ENCODE measurements at places on chromosomes 4 and X. TPM values are rescaled to one million over a fixed set of nuclear protein-coding genes. Genes with fewer than 3 reads are reported as not detected.

GRCh38 chr4:158411269-158411668 is 110.4 kb upstream of the RXFP1 start:
- no peaks in the 10 kb centered on the region for H3K36me3 ChIP-seq
- no peak for DNase-seq
- no peaks in the 10 kb centered on the region for H3K4me1 ChIP-seq
- H3K27me3 ChIP-seq, result no peaks in the 10 kb centered on the region
- no peak overlapping the region for H3K4me3 ChIP-seq

- H3K36me3 ChIP-seq, result no peaks in the 10 kb centered on the region
- H3K27me3 ChIP-seq, result no peaks in the 10 kb centered on the region
- no peak overlapping the region for H3K4me3 ChIP-seq
- DNase-seq, result no peak
Observed at GRCh38 chr4:82491251-82491960, 61.0 kb downstream of the ENOPH1 start.

- no peaks in the 10 kb centered on the region for H3K4me1 ChIP-seq
- H3K36me3 ChIP-seq, result no peaks in the 10 kb centered on the region
- no peaks in the 10 kb centered on the region for H3K27me3 ChIP-seq
Observed at GRCh38 chrX:134990801-134991481, at the start of gene SMIM10. TSS of gene SMIM10 (plus strand) at chrX:134990991. CDS start at chrX:134991096, 105 bp downstream.

DNA sequence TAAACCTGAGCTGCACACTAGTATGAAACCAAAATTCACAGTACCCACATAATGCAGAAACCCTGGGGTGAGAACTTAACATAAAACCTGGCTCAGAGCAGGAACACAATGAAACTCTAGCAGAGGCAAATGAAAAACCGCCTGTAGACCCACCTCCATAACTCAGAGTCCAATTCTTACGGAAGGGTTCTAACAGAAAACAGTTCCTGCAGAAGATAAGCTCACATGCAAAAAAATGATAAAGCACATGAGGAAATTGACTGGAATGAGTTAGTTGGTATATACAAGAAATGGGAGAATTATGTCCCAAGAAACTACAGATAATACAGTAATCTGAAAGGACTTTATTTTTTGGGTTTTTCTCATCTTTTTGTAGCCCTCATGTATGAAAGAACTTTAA is 14.7 kb downstream of the RTL9 start:
- no peak overlapping the region for H3K4me3 ChIP-seq
- no peak for DNase-seq

DNA sequence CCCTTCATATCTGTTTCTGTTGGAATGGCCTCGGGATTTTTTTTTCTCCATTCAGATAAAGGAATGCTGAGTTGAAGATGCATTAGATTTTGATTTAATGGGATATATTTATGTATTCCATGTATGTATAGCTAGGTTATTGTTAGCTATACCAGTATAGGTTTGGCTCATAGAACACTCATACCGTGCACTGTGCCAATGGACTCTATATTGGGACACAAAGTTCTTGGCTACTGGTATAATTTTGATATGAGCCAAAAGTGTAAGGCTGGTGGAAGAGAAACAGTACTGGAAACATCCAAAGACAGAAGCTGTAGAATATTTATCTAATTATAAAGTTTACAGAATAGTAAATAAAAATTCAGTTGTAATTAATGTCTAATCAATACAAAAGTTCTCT is 1912.1 kb downstream of the STIM2 start:
- H3K27ac ChIP-seq, result no peak overlapping the region
- no peaks in the 10 kb centered on the region for H3K36me3 ChIP-seq
- no peak overlapping the region for H3K4me3 ChIP-seq
- no peak for DNase-seq
- no peaks in the 10 kb centered on the region for H3K4me1 ChIP-seq

Gene BTC
- total RNA-seq, result 0.09 TPM

Gene RHOXF1
- total RNA-seq, result not detected

Gene SPANXA2
- total RNA-seq, result not detected

Measured in liver (tissue), 10 donors.